CD4-positive, alpha-beta T cell treated with Interleukin-1 beta for 1 hour (primary cell): ENCODE measurements at places on chromosomes 2 and 18.

DNA sequence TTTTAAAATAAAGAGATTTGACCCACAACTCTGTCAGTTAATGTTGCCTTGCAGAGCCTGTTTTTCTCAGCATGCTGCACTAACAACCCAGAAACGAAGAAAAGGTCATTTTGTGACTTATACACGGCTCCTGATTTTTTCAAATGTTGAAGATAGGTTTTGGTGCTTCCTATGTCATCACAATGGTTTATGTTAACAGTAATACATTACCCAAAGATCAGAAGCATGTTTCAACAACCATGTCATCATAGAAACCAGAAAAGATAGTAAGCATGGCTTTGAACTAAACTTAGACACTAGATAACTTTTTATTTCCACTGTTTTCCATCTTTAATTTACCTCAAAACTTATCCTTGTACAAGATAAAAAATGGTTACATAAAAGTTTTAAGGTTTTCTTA is 10.1 kb downstream of the BAZ2B start:
- no peak for DNase-seq

- no peak for DNase-seq
Observed at GRCh38 chr2:143513081-143513480, 383.9 kb downstream of the ARHGAP15 start.

DNA sequence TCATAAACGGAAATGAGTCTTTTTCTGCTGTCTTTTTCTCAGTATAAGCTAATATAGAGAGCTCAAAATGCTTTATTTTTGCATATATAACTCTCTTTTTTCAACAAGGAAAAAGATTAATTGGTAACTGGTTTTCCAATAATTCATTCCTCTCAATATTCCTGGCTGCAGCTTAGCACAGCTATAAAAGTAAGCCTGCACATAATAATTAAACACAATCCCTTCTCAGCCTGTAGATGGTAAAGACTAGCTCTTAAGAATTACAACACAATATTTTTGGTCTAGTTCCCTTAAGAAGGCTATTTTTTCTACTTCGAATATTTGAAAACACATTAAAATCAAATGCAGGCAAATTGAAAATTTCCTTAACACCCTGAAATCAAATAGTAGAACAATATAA is 258.0 kb downstream of the DOK6 start:
- DNase-seq, result no peak

- DNase-seq, result no peak
Observed at GRCh38 chr2:42315844-42316470, 45.1 kb downstream of the COX7A2L start.

- DNase-seq, result no peak
Observed at GRCh38 chr2:50606860-50607259, 425.1 kb downstream of the NRXN1 start.

GRCh38 chr2:37809525-37809924 is 115.6 kb upstream of the RMDN2 start:
- DNase-seq, result peak; percentile 22

GRCh38 chr18:48539406-48540250 is 797 bp downstream of the CTIF start:
- DNase-seq, result peak; percentile 11

- DNase-seq, result no peak
Observed at GRCh38 chr18:9736286-9736835, 28.3 kb downstream of the RAB31 start.
